ENCODE measurements at places on chromosomes 13 and 19.

- DNase-seq: no peak
These were observed 632.8 kb upstream of the SPRY2 start for GRCh38 chr13:80973721-80974120.

GRCh38 chr19:57103573-57104277, 16.1 kb upstream of the USP29 start:
- peak; percentile 22 for DNase-seq

GRCh38 chr19:3671680-3672574, 28.3 kb downstream of the PIP5K1C start:
- peak; percentile 50 for DNase-seq

- no peak for DNase-seq
These were observed 520 bp downstream of the ZNF600 start for GRCh38 chr19:52786078-52786463.
